ENCODE measurements at places on chromosomes 11 and 22. TPM values are rescaled to one million over a fixed set of nuclear protein-coding genes. Genes with fewer than 3 reads are reported as not detected.

DNA sequence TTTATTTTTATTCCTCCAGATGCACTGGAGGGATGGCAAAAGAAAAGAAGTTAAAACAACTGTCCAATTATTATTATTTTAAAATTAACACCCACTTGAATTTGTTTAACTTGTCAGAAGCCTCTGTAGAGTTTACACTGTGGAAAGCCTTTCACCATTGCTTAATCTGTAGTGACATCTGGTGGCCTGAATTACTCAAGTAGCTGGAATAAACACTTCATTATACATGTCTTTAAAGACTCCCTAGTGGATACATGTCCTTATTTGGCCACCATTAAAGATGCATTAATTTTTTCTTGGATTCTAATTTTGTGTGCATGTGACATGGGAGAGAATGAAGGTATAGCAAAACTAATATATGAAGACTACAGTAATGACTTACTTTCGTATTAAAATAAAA lies 1496.5 kb downstream of the FAM181B start:
- DNase-seq, result no peak

DNA sequence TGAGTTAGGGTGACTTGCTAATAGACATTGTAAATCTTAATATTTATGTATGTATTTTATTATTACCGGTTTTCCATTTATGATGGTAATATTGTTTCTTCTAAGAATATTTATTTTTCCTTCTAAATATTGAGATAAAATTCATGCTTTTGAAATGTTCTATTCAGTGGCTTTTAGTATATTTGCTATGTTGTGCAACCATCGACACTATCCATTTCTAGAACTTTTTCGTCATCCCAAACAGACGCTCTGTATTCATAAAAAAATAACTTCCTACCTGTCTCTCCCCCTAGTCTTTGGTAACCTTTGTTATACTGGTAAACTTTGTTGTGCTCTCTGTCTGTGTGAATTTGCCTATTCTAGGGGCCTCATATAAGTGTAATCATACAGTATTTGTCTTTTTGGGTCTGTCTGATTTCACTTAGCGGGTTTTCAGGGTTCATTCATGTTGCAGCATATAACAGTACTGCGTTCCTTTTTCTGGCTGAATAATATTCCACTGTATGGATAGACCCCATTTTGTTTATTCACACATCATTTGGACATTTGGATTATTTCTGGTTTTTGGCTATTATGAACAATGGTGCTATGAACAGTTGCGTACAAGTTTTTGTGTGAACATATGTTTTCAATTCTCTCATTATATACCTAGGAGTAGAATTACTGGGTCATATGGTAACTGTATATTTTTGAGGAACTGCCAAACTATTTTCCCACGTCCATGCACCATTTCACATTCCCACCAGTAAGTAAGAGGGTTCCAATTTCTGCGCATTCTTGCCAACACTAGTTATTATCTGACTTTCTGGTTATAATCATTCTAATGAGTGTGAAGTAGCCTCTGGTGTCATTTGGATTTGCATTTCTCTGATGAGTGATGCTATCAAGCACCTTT lies 15.9 kb downstream of the NEAT1 start:
- no peak for DNase-seq

- no peak for DNase-seq
Observed at GRCh38 chr11:113349528-113349927, 35.1 kb downstream of the TTC12 start.

GRCh38 chr22:19715188-19715930 lies 1.1 kb downstream of the SEPTIN5 start:
- DNase-seq, result no peak

DNA sequence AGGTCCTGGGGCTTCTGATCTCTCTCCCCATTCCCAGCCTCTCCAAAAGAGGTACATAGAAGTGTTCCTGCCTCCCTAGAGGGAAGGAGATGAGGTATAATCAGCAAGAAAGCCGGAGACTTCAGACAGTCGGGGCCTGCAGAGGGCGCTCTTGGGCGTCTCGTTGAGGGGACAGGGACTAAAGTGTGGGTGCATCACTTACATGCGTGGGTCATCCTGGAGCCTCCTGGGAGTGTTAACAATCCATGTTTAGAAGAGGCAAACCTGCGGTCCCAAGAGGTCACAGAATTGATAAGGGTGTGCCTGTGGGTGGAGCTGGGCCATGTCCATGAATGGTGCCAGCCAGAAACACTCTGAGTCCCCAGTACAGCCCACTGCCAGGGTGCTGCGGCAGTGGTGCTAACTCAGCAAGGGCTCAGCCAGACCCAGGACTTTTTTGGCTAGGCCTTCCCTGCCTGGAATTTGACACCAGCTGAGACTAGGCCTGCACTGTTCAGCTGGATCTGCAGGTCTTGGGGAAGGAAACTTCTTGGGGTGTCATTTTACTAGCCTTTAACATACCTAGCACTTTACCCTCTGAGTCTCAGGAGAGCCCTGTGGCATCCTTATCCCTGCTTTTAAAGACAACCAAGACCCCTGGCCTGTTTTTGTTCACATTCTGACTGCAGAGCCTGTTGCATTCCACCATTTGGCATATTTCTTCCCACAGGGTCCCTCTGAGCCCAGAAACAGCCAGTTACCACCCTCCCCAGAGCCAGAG lies 5.5 kb downstream of the YDJC start:
- no peak for DNase-seq

DNA sequence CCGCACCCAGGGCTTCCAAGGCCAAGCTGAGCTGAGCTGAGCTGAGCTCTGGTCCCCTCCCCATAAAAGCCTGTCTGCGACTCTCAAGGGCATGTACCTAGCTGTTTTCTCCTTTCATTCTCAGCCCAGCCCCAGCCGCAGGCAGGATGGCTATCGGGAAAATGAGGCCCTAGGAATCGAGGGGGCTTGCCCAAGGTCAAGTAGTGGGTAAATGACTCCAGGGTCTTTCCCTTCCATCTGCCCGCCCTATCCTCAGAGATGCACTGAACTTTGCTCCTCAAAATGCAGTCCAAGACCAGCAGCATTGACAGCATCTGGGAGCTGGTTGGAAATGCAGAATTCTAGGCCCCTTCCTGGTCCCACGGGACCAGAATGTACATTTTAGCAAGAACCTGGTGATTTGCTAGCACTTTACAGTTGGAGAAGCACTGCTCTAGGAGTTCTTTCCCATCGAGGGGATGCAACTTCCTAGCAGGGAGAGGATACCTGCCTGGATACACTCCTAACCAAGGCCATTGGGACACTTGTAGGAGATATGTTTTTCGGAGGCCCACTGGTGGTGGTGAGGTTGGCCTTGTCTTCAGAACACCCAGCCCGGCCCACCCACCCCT lies 43.2 kb upstream of the ACCSL start:
- no peak for DNase-seq

- peak; percentile 29 for DNase-seq
Observed at GRCh38 chr11:19954899-19955298, 205.4 kb downstream of the DBX1 start.

DNA sequence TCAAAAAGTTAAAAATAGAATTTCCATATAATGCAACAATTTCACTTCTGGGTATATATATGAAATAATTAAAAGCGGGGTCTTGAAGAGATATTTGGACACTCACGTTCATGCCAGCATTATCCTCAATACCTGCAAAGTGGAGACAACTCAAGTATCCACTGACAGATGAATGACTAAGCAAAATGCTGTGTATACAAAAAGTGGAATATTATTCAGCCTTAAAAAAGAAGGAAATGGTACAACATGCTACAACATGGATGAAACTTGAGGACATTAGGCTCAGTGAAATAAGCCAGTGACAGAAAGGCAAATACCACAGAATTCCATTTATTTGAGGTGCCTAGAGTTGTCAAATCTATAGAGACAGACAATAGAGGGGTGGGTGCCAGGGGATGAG lies 62.5 kb upstream of the GAL start:
- no peak for DNase-seq

DNA sequence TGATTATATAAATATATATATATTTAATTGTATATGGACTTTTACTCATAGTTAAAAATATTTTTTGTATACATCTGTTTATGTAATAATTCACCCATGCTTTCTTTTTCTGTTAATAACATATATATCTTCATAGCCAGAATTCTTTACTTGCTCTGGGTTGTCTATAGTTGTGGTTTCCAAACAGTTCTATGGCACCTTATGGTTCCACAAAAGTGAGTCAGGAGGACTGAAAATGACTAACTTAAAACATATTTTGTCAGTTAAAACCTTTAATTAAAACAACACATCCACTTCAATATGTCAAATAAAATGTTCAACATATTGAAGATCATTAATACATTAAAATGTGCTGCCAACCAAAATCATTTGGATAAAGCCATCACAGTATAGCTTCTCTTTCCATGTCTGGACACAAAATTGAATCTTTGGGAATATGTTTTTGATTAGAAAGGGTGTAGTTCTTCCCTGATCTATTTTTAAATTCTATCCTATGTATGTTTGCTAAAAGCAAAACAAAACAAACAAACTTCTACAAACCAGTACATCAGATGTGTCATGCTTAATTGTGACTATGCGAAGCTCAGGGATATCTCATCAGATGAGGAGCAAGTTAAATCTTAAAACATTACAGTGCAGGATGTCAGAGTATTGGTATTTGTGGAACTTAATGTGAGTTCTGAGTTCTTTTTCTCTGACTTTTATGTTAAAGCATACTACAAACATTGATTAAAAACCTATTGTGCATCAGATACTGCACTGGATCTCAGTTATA lies 1488.4 kb upstream of the TENM4 start:
- no peak for DNase-seq

DNA sequence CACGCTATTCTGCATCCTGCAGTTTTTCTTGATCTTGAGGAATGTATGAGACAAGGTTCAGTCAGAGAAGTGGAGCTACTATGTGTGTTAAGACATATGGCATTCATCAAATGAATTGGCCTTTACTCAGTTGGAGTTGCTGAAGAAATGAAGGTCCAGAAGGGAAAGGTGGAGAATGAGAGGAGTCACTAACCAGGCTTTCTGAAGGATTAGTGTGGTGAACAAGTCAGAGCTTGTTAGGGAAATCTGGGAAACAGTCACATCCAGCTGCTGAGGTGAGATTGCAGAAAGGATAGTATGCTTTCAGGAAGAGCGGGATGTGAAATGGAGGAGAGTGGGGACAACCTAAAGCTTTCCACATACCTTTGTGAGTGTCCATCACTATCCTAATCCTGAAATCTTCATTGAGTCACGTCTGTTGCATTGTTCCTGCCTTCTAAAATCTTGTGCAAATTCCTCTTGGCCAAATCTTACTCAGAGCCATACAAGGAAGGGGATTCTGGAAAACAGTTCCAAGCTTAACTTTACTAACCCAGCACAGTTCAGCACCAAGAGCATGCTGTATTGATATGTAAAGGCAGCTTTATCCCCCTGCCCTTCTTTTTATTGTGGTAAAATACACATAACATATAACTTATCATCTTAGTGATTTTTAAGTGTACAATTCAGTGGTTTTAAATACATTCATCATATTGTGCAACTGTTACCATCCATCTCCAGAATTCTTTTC lies 11.4 kb upstream of the PITPNB start:
- DNase-seq, result no peak

GRCh38 chr11:71062199-71062598 lies 190.2 kb downstream of the SHANK2 start:
- no peak for DNase-seq

- DNase-seq, result no peak
Observed at GRCh38 chr11:75771646-75772410, 3.2 kb downstream of the DGAT2 start.

GRCh38 chr11:73324665-73325035 lies 16.6 kb downstream of the ARHGEF17 start:
- no peak for DNase-seq

DNA sequence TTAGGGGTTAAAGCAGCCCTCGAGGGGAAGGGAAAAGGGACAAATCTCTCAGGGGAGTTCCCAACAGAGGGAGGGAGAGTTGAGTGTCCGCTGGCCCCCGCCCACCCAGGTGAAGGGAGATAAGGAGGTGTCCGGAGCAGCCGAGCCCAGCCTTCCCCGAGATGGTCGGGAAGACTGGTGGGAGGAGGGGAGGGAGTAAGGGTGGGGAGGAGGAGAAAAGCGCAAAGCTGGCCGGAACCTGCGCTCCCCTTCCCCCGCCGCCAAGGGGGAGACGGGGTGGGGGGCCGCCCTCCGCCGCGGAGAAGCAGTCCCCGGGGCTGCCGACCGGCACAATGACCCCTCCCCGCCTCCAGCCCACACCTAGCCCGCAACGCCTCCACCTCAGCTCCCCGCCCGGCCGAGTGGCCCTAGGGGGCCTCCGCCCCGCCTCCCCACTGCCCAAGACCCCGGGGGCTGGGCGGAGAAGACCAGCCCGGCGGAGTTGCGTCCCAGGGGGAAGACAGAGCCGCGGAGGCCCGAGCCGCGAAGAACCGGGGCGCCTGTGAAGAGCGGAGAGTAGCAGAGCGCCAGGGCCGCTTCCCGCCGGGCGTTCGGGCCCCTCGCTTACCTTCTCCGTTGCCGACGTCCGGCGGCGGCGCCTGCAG lies 479 bp downstream of the RSF1 start:
- DNase-seq, result no peak

DNA sequence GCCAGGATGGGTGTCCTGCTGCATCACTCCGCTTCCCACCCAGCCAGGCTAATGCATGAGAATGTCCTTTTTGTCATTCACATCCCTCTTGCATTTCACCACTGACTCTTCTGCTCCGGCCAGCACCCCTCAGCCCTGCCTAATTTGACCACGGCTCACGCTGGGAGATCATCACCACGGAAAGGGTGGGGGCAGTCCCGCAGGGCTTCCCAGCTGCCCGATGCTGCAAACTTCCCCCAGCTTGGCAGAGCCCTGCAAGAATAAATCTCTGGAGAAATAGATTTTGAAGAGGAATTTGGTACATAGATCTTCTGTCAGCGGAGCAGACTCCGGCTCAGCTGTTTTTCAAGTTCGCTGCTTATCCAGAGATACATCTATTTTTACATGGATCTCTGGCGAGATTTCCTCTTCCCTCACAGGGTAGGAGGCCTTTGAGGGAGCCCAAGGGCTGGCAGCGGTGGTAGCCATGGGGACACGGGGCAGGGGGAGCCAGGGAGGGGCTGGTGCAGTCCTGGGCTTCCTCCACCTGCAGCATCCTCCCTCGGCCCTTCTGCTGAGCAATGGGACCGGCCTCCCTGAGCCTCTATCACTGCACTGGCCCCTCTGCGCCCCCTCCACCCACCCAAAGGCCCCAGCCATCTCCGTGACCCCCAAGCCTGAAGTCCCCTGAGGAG lies 62.6 kb downstream of the BUD13 start:
- no peak for DNase-seq

Gene RPUSD4
- 31.2 TPM for total RNA-seq

Gene SCARF2
- total RNA-seq, result 4.6 TPM

Gene SNX19
- total RNA-seq, result 30.2 TPM

Gene SLC29A2
- 0.77 TPM for total RNA-seq

Gene MIF
- 256 TPM for total RNA-seq

Gene OR5B17
- total RNA-seq, result not detected

Gene LYVE1
- 441 TPM for total RNA-seq

Gene CCDC87
- 0.13 TPM for total RNA-seq

Gene SCN4B
- under 0.01 TPM for total RNA-seq

Gene VPREB1
- not detected for total RNA-seq

All from dermis microvascular lymphatic vessel endothelial cell (primary cell).